Urinary bladder (tissue), 4 donors: ENCODE measurements at places on chromosomes 5 and 9. TPM values are rescaled to one million over a fixed set of nuclear protein-coding genes. Genes with fewer than 3 reads are reported as not detected.

GRCh38 chr5:53814819-53815218 lies 254.4 kb downstream of the NDUFS4 start:
- no peak for DNase-seq

Gene SLC1A1
- total RNA-seq: 6.9 TPM

Gene MCTP1
- total RNA-seq: 45.7 TPM

DNA sequence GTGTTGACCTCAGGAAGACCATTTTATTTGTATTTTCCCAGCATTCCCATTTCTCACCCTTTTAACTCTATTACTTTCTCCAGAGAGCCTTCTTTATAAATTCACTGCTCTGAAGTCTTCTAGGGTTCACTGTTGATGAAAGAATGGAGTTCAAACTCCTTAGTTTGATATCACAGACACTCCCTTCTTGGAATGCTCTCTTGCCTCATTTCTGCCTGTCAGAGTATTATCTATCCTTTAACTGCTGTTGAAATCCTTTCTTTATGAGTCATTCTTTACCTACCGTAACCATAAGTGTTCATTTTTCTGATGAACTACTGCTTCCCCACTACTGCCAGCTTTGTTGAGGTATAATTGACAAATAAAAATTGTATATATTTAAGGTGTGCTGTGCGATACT lies 4.3 kb downstream of the RIC1 start:
- no peak for DNase-seq

DNA sequence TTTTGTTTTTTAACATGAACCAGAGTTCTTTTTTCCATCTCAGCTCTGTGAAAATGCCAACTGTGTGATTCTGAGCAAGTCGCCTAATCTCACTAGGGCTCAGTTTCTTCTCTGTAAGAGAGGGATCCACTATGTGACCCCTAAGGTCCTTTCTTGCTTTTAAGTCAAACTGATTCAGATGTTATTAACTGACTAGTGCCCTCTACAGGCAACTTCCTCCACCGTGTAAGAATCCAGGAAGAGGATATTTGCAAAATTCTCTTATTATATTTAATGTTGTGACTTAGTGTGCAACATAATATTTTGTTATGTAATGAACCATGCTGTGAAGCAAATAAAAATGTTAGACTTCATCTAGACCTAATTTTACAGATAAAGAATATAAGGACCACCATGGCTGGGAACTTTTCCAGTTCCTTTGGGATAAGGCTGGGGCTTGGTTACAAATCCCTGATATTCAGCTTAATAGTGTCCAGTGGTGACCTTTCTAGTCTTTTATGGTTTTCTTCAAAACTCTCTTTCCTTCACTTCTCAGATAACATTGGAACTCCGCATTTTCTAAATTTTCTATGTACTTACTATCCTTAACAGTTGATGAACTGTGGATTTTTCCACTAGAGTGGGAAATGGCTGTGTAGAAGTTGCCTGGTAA lies 244.7 kb downstream of the PIK3R1 start:
- no peak for DNase-seq

DNA sequence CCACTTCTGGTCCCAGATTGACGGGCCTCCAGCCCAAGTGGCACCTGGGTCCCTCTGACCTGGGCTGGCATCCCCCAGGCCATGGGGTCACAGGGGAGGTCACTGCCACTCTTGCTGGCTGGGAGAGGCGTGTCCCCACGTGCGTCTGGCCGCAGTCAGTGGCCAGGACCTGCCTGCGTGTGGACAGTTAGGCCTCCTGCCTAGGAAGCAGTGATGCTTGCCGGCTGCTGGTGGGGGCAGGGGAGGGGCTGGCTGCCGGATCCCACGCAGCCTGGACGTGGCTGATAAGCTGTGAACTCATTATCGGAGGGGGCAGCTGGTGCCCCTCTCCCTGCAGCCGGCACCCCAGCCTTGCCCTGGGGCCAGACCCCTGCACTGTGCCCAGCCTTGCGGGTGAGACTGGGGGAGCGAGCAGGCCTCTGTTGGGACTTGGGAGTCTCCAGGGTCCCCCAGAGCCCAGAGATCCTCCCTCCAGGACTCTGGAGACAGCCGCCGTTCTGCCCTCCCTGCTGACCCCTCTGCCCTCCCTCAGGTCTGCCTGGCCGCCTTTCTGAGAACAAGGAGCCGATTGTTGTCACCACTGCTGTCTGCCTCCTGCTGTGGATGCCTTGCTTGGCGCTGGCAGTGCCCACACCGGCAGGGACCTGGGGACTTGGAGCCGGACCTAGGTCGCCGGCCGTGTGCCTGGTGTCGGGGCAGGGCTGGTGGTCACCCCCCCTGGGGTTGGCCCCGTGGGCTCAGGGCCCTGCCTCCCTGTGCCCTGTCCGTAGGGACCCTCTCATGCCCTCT lies 12.3 kb downstream of the RXRA start:
- DNase-seq: no peak

- DNase-seq: no peak
These were observed 40.2 kb upstream of the WWC1 start for GRCh38 chr5:168251259-168251658.

Gene BSPRY
- total RNA-seq: 1.2 TPM

Gene OR1J2
- total RNA-seq: not detected

Gene TAF11L10
- not detected for total RNA-seq

- no peak for DNase-seq
These were observed 48.3 kb upstream of the PTGS1 start for GRCh38 chr9:122322553-122322952.

Gene KIF4B
- 0.05 TPM for total RNA-seq

DNA sequence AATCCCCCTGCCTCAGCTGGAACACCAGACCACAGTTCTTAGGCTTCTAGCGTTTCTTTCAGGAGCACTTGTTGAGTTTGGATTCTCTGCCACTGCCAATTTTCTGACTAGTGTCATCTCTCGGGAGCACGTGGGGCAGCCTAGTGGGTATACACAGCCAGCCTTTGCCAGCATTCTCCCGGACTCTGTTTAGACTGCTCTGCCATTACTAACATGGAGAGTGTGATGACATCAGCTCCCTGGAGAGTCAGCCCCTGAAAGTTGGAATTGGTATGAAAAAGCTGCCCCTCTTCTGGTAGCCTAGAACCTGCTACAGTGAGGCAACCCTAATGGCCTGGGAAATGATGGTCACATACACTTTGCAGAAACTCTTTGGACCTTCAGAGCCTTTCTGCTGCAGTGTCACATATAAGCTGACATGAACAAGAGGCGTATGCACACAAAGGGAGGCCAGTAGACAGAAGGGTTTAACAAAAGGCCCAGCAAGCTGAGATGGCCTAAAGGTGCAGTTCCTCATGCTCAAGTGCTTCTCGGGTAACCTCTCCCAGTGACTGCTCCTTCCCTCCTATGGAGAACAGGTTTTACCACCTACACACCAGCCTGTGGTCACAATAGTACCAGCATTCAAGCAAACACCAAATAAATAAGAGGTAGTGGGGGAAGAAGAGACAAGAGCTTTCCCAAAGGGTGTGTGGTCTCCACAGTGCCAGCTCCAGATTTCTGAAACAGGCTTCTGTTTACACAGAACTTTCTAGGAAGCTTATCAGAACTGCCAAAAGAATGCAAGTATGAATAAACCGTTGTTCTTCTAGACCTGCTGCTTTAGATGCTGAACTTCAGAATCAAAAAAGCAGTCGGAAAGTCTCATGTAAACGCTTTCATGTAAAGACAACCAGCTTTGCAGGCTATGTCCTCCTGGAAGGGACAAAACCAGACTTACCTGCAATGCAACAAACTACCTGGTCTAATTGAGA lies 16.5 kb downstream of the SPACA9 start:
- peak; percentile 25 for DNase-seq

Gene OR13C4
- not detected for total RNA-seq

- DNase-seq: no peak
These were observed 778.3 kb downstream of the PRELID2 start for GRCh38 chr5:145056800-145057199.

GRCh38 chr9:31355159-31355882 lies 1029.1 kb upstream of the ACO1 start:
- no peak for DNase-seq

Gene FBXL7
- total RNA-seq: 15.3 TPM

Gene PHF24
- total RNA-seq: 0.69 TPM

DNA sequence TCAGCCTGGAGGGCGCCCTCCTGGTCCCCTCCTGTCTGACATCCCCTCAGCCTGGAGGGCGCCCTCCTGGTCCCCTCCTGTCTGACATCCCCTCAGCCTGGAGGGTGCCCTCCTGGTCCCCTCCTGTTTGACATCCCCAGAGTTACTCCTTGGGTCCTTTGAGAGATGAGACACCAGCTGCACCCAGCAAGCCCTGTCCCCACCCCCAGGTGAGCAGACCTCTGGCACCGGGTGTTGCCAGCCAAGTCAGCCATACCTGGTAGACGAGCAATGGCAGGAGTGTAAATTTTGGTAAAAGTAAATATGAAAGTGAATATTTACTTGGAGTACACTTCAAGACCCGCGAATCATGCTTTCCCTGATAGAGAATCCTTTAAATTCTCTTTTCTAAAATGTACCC lies 25.4 kb downstream of the EXOC3 start:
- DNase-seq: no peak

Gene IGIP
- total RNA-seq: 25.0 TPM

GRCh38 chr5:157772127-157772526 lies 28.6 kb downstream of the LSM11 start:
- DNase-seq: no peak

DNA sequence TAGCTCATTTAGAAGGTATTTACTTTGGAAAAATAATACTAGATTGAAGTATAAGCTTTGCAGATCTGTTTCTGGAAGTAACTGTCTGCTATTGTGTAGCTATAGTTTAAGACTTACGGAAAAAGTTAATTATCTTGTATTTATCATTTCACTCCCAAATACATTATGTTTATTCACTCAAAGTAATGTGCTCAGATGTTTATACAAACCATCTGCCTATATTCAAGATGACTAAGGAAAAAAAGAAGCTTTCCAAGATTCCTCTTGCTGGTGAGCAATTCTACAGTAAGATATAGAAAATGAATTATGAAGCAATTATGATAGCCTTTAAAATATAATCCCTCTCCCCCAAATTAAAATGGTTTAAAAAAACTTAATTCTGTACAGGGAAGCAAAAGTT lies 137.9 kb downstream of the KIAA0825 start:
- no peak for DNase-seq

GRCh38 chr9:27528076-27528885 lies 1.3 kb downstream of the MOB3B start:
- DNase-seq: peak; percentile 45

GRCh38 chr9:101065930-101066329 lies 37.4 kb downstream of the PLPPR1 start:
- DNase-seq: no peak

- no peak for DNase-seq
These were observed 932 bp downstream of the SLC12A2 start for GRCh38 chr5:128084228-128085167.

Gene HOMER1
- total RNA-seq: 20.5 TPM

Gene SOWAHA
- 0.48 TPM for total RNA-seq
